Right kidney (tissue), 9 donors: ENCODE measurements at places on chromosomes 6 and 20.

DNA sequence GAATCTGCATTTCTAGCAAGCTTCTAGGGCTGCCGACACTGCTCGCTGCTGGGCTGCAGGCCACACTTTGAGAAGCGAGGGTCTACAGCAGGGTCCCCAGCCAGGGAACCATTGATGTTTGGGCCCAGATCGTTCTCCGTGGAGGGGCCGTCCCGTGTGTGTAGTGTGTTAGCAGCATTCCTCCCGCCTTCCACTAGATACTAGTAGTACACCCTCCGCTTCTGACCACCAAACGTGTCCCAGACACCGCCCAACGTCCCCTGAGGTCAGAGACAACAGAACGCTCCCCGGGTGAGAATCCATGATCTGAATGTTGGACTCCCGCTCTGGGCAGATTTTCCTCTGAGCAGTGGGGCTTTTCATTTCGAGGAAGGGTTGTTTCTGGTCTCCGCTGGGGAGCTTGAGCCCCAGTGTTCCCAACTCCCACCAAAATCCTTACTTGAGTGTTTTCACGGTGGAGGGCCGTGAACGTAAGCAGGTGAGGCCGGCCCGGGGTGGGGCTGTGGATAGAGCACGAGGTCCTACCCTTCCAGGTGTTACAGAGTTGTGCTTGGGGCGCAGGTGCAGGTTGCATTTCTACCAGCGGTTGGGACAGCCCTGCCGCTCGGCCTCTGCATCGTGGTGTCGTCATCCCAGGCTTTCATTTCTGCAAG lies 124.6 kb downstream of the SYCP2 start:
- no peak for DNase-seq

DNA sequence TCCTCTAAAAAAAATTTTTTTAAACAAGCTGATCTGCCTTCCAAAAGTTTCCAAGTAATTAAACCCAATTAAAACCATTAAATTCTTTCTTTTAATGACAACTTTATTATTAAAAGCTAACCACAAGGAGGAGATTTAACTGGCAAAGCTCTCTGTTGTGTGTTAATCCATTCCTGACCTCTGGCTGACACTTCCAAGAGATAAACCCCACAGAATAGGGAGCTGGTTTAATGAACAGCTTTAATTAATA lies 230.8 kb downstream of the EYA2 start:
- DNase-seq, result no peak

- no peak for DNase-seq
These were observed 12.8 kb downstream of the SNX14 start for GRCh38 chr6:85580878-85581267.

DNA sequence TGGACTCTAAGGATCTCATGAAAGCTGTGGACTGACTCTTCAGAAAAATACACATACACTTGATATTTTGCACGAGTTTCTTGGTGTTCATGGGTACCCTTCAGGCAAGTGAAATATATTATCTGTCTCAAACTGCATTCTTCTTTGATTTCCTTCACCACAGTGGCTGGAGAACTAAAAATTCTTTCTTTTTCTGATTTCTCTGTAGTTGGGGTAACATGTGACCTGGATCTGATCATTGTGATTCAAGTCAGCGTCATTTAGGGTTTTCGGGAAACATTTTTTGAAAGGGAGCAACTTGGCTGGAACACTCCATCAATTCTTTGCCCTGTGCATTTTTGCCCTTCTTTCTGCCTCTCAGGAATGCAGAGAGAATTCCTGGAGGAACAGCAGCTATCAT lies 205.8 kb downstream of the OR2B2 start:
- no peak for DNase-seq
